ENCODE measurements at places on chromosomes 7 and 10. TPM values are rescaled to one million over a fixed set of nuclear protein-coding genes. Genes with fewer than 3 reads are reported as not detected.

CEP55 gene
- polyA plus RNA-seq = 12.6 TPM

FAM237B gene
- 0.30 TPM for polyA plus RNA-seq

- DNase-seq = peak; percentile 78
These were observed 67.6 kb downstream of the DOCK1 start for GRCh38 chr10:126972635-126973414.

DNA sequence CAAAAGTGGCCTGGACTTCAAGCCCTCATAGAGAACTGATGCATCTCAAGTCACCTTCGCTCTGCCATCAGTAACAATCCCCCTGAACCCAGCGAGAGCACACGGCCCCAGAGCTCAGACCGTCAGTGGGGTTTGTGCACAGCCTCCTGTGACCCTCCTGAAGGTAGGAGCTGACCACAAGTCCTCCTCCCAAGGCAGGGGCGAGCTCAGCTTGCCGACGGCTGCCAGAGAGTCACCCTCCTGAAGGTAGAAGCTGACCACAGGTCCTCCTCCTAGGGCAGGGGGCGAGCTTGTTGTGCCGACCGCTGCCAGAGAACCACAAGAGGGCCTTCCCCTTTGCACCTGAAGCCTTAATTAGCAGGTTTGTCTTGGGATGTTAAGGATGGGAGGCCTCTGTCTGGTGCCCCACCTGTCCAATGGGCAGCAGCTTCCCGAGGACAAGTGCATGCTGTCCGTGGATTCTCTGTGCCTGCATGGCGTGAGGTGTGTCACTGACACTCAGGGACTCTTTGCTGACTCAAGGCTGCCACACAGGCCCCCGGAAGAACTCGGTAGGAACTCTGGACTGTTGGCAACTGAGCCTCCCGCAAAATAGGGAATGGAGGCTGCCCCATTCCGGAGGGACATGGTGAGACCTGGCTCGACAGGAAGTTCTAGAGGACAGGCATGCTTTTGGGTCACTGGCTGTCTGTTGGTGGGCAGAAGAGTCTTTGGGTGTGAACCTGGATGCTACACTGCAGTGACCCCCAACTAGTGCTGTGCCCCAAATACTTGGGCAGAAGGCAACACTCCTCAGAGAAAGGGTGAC lies 487.4 kb downstream of the DNAJB6 start:
- DNase-seq = no peak

DNA sequence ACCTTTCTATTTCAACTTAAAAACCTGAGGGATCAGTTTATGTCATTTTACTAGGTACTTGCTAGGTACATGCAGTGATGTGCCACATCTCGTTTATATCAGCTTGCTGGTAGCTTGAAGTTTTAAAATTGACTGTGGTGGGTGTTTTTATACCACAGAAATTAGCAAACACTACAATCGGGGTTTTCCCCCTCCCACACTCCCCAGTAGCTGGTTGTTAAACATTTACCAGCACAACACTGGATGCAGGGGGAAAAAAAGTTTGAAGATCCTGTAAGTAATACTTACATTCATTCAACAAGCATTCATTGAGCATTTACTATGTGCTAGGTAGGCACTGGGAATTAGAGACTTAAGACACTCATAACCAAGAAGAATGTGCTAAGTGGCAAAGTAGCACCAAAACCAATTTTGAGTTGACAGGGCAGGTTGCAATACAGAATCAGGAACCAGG lies 32.6 kb downstream of the USP6NL start:
- DNase-seq = no peak
